ENCODE measurements at places on chromosomes 1 and 21.
A peak's percentile ranks its signal among the peaks of the same experiment; 100 is the strongest.

DNA sequence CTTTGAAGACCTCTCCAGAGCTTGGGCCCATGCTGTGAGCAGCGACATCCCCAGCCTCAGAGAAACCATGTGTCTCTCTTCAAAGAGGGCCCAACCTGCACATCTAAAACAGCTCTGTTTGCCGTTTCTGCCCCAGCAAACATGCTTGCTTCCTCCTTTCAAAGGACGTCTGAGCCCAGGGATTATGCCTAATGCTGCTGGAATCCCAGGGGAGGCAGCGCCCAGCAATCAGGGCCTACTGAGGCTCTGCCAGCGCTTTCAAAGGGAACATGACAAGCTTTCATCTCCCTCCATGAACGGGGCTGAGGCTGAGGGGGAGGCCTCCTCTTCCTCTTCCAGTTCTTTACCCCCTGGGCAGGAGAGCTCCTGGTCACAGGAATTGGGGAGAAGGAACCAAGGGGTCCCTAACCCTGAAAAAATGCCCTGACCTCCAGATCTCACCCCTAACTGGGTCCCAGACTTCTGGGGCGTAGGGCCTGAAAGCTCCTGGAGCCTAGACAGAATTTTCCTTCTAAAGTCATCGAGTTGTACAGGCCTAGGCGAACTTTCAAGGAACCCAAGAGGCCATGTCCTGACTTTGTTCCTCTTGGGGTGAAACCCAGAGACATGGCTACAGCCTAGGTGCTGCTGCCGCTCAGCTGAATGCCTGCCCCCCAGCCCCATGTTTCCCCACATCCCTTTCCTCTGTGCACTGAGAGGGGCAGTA, 13.4 kb upstream of the ASCL5 start:
- DNase-seq, result no peak

DNA sequence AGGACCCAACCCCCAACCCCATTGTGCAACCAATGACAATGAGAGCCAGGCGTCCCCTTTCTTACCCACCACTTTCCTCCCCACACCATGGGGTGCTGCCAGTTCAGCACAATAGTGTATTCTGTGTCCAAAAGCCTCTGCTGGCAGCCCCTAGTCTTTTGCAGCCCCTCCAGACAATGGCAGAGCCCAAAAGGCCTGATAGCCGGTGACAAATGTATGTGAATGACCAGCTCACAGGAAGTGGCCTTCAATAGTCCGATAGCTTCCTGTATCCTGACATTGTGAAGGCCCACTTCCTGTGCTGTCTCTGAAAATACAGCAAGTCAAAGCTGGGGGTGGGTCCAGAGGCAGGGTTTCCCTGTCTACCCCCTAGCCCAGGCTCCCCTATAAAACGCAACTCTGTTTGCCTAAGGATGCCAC, 16.6 kb downstream of the SMIM12 start:
- DNase-seq, result no peak

DNA sequence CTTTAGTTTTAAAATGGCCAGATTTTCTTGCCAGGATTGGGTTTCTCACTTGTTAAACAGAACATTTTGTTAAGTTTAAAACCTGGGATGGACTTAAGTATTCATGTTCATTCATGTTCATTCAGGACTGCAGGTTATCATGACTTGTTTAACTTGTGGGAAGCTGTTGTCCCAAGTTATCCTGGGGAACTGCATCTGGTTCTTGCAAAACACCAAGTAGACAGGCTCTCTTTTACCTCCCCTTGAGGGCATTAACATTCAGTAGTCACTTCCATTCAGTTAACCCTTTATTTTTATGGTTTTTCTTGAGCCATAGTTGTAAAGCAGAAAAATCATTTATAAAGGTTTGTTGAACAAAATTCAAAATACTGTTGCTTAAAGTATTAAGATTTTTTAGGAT, 8.1 kb downstream of the SOD1 start:
- no peak for DNase-seq

DNA sequence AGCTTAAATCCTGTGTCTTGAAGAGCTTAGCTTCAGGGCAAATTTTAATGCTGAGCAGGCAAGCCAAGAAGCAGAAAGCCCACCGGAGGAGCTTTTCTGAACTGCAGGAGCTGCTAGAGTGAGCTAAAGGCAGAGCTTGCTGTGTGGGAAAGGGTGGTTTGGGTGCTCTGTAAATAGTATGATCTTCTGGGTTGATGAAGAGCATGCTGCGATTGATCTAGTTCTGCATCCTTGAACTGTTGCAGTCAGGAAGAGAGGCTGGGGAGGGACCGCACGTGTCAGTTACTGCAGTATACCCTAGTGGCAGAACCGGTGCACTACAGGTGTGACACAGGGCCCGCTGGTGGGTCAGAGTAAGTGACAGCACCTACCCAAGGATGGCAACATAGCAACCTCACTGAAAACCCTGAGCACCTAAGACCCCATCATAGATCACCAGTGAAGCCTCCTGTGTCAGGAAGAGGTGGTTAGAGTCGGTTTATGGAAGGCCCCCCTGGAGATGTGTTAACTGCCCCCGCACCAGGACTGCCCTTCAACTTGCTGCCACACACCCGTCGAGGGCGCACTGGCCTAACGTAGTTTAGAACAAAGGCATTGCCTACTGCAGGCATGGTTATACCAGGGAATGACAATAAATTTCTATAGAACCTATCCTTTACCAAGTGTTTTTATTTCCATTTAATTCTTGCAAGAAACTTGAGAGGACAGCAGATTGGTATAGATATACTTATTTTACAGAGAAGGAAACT, 146.0 kb upstream of the KIAA0040 start:
- DNase-seq, result peak; percentile 27

DNA sequence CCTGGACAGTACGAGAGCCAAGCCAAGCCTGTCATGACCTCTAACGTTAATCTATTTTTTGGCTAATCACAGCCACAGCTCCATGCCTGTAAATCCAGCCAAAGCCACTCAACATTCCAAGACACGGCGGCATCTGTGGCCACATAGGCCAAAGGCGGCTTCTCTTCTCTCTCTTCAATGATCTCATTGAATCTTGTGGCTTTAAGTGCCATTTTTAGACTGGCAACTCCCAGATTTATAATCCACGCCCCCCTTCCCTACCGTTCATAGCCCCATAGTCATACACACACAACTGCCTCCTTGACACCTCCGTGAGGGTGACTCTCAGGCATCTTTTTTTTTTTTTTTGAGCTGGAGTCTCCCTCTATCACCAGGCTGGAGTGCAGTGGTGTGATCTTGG, 5.7 kb upstream of the SELENON start:
- no peak for DNase-seq

- no peak for DNase-seq
Measured at GRCh38 chr1:225943582-225943981, 2.6 kb upstream of the LEFTY2 start.

DNA sequence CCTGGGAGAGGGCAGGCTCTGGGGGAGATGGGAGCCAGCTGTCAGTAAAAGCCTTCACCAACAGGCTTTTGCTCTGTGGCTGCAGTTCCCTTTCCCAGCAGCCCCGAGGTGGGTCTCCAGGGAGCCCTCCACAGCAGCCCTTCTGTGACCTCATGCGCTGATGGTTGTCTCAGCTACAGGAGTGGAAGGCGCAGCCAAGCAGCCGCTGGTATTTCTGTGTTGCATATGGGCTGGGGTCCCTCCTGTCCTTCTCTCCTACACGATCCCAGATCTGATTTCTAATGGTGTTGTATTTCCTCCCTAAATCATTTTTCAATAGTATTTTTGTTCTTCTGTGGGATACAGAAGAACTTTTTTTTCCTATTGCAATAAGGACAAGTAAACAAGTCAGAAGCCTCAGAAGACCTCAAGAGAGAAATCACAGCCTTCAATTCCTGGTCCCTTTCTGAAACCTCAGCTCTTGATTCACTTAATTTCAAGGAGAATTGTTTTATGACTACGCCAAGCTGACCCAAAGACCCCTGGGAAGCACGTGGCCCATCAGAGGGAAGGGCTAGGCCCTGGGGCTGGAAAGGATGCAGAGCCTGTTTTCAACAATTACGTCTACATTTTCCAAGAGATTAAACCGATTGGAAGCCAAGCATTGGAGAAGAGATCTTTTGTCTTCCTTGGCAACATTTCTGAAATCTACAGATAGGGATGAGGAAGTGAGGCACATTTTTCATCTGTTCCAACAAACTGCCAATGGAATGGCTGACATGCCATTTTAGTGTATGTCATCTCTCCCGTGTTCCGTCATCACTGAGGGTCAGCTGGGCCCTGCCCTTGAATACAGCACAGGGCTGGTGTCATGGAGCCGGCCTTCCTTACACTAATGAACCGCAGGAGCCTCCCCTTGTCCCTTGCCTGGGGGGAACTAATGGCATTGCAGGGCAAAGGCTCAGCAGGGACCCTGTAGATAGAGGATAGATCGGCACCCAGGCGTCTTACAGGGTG, 42.0 kb upstream of the SCCPDH start:
- peak; percentile 91 for DNase-seq
